HFFc6 (cell line): ENCODE measurements at places on chromosomes 7 and 10. TPM values are rescaled to one million over a fixed set of nuclear protein-coding genes. Genes with fewer than 3 reads are reported as not detected.

SFRP5 gene
- total RNA-seq: not detected in 3 replicates

ASB10 gene
- not detected in 3 replicates for total RNA-seq

GPR15LG gene
- not detected in 3 replicates for total RNA-seq

OR2A12 gene
- total RNA-seq: not detected in 3 replicates

- DNase-seq: no peak
These were observed 179.3 kb upstream of the NEBL start for GRCh38 chr10:21076381-21076780.

ZKSCAN1 gene
- total RNA-seq: 58.7 to 79.2 TPM (median 65.7 TPM) in 3 replicates

DNA sequence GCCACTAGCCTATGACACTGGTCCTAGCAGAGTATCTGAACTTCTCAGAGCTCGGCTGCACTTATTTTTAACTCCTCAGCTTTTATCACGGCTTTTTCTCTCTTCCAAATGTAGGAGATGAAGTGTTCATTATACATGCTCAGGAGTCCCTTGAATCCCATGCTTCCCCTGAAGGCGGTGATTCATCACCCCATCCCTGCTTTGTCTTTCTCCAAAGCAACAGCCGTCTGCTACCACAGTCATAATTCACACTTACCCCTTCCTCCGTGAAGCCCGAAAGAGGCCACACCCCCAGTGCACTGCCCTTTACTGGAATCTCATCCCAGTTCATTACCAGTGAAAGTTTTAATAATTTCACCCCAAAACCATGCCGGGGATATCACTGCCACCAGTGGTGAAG, 301.5 kb upstream of the SHH start:
- DNase-seq: no peak

- no peak for DNase-seq
These were observed 37.1 kb downstream of the SDK1 start for GRCh38 chr7:3338161-3338560.
